ENCODE measurements at places on chromosomes 6 and 20.

GRCh38 chr20:32894026-32894483 lies 35.3 kb downstream of the EFCAB8 start:
- DNase-seq, result no peak

DNA sequence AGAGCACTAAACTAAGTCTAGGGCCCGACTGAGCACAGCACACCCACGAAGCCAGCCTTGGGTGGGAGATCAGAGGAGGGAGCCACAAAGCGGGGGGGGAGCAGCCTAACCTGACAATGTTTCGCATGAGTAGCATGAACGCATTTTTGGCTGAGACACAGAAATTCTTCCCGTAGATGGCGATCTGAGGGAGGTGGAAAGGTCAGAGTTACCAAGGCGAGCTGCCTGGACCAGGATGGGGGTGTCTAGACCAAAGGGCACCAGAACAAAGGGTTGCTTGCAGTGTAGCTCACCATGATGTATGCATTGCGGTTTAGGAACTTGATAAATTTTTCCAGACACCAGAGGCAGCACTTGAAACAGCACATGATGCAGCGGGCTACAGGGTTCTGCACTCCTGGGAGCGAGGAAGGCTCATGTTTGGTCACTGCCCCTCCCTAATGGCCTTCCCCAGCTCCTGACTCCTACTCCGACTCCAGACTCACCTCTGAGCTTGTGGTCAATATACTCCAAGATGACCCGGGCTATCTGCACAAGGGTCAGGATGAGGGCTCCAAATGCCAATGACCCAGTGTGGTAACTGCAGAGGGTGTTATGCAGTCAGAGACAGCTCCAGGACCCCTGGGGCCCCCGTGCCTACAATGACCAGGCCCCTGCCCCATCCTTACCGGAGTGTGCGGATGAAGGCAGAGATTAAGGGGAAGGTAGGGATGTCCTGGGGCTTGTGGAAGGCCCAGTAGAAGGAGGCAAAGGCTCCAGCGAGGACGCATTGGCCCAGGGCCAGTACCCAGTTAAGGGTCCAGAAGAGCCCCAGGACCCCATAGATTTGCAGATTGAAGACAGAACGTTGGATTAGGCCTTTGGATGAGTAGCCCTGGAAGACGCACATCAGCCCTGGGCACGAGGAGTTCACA lies 2.8 kb upstream of the NEU1 start:
- no peak for DNase-seq

DNA sequence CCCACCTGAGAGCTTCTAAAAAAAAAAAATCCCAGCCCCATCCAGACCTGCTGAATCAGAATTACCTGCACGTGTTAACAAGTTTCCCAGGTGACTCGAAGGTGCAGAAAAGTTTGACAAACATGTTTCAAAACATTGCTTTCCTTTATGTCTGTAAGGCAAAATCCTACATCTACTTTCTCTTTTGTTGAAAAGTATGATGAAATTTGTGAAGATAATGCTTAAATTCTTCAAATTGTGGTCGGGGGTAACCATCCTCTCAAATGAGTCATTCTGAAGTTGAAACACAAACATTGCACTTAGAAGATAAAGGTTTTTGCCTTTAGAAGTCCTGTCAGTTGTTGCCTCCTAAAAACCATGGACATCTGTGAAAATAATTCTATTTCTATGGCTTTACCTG lies 429.7 kb downstream of the EPHA7 start:
- DNase-seq, result no peak

GRCh38 chr20:20690676-20691476 lies 21.6 kb downstream of the RALGAPA2 start:
- DNase-seq, result no peak

DNA sequence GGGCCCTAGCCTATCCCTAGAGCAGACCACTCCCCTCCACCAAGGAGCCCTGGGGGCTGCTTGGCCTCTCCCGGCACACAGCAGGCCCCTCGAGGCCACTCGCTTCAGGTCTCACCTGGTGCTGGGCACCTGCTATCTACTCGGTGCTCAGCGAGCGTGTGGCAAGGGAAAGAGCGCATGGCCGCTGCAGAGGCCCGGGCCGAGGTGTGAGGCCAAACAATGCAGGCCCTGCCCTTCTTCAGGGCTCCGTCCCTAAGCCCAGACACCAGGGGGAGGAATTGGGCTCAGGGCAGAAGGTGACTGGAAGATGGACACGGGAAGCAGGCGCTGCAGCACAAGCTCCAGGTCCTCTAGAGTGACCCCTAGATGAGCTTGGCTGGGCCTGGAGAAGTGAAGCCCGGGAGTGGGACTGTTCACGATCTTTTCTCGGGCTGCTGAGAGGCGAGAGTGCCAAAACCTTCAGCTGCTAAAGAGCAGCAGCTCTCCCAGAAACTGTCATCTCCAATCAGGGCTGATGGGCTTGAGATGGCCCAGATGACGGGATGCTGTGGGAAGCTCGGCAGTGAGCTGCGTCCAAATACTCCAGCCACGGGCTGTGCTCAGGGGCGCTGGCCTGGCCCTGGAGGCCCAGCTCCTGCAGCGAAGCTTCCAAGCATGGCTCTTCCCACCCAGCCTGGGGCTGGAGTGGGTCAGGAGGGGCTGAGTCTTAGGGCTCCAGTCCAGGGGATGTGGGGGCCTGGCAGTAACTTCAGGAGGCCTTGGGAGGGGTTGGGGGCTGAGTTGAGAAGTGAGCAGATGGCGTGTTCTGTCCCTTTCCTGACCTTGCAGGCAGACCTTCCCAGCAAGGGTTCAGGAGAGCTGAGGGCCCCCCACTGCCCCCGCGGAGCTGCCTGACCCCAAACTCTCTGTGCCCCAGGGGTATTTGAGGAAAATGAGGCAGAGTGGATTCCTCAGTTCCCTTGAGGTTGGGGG lies 43.7 kb downstream of the APCDD1L start:
- no peak for DNase-seq

- no peak for DNase-seq
Measured at GRCh38 chr6:109767961-109768360, 76.9 kb downstream of the FIG4 start.

DNA sequence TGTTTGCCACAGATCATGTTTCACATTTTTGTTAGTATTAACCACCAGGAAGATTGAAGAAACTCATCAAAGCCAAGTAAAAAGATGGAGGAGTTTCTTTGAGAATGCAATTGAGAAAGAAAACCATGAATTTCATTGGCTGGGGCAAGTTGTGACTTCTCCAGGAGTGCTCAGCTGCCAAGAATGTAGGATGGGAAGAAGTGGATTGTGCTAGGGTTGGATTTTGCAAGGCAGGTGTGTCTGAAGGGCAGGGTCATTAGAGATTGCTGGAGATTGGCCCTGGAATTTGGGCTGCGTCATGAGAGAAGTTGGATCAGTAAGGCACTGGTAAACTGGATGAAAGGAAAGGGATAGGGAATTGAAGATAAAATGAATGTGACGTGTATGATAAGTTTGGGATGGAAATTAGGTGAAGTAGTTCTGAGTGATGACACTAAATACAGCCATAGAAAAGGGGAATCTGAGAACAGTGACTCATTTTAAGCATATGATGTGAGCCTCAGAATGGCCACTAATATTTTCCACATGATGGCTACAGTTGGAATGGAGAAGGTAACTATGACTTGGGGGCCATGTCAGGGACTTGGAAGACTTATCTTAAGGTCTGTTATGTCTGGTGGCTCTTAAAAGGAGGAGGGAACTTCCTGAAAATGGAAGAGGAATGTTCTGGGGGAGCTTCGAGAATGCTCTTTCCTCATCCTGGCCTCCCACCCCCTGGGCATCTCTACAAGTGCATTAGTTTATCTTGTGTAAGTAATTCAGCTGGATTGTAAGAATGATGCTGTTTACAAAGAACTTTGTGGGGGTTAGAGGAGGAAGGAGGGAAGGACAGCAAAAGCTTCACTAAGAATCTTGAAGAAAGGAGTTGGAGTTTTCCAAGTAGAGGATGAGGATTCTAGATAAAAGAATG lies 27.8 kb upstream of the ERVFRD-1 start:
- DNase-seq, result no peak

- no peak for DNase-seq
Measured at GRCh38 chr6:63799313-63799712, 163.7 kb downstream of the PHF3 start.

DNA sequence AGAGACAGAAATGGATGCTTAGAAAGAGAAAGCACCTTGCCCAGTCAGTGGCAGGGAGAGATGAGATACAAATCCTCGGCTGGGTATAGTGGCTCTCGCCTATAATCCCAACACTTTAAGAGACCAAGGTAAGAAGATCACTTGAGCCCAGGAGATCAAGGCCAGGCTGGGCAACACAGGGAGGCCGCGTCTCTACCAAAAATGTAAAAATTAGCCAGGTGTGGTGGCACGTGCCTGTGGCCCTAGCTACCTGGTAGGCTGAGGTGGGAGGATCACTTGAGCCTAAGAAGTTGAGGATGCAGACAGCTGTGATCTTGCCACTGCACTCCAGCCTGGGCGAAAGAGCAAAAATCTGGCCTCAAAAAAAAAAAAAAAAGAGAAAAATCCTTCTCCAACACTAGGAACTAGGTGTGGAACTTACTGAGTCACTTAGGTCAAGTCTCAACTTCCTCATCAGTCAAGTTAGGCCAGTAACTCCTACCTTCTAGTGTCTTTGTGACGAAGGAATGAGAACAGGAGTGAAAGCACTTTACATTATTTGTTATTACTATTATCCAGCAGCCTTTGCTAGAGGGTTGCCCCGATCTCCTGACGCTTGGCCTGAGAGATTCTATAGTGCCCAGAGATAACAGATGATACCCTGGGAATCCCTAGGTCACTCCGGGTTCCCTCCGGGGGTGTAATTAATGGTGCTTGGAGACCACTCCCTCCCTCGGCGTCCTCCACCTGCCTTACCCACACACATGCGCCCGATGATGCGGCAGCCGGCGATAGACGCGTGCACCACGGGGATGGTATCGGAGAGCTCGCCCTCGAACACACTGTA lies 918 bp downstream of the EIF6 start:
- no peak for DNase-seq

- DNase-seq, result no peak
Measured at GRCh38 chr6:3232017-3232945, 4.8 kb upstream of the TUBB2B start.

- DNase-seq, result peak; percentile 85
Measured at GRCh38 chr6:6546318-6547109, 42.0 kb upstream of the LY86 start.

- no peak for DNase-seq
Measured at GRCh38 chr6:42829561-42830092, 47.8 kb downstream of the BICRAL start.

GRCh38 chr6:38370653-38371601 lies 268.8 kb downstream of the BTBD9 start:
- DNase-seq, result no peak

GRCh38 chr6:143337201-143337949 lies 113.1 kb downstream of the ADAT2 start:
- DNase-seq, result peak; percentile 80

GRCh38 chr6:104324301-104324700 lies 535.4 kb downstream of the HACE1 start:
- DNase-seq, result no peak

DNA sequence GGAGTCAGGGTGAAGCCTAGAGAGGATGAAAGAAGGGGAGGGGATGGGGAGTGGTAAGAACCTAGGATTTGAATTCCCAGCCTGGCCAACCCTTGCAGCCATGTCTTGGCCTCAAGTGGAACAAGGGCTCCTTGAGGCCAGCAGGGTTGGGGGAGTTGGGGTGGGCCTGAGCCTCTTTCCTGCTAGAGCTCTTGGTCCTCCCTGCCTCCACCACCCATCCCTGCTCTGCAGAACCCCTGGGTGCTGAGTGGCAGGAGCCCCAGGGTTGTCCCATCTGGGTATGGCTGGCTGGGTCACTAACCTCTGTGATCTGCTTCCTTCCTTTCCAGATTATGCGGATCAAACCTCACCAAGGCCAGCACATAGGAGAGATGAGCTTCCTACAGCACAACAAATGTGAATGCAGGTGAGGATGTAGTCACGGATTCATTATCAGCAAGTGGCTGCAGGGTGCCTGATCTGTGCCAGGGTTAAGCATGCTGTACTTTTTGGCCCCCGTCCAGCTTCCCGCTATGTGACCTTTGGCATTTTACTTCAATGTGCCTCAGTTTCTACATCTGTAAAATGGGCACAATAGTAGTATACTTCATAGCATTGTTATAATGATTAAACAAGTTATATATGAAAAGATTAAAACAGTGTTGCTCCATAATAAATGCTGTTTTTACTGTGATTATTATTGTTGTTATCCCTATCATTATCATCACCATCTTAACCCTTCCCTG lies 8.3 kb downstream of the VEGFA start:
- peak; percentile 33 for DNase-seq

- DNase-seq, result no peak
Measured at GRCh38 chr6:135481783-135482369, 15.7 kb downstream of the AHI1 start.

GRCh38 chr6:85432554-85432953 lies 17.3 kb upstream of the NT5E start:
- DNase-seq, result no peak

DNA sequence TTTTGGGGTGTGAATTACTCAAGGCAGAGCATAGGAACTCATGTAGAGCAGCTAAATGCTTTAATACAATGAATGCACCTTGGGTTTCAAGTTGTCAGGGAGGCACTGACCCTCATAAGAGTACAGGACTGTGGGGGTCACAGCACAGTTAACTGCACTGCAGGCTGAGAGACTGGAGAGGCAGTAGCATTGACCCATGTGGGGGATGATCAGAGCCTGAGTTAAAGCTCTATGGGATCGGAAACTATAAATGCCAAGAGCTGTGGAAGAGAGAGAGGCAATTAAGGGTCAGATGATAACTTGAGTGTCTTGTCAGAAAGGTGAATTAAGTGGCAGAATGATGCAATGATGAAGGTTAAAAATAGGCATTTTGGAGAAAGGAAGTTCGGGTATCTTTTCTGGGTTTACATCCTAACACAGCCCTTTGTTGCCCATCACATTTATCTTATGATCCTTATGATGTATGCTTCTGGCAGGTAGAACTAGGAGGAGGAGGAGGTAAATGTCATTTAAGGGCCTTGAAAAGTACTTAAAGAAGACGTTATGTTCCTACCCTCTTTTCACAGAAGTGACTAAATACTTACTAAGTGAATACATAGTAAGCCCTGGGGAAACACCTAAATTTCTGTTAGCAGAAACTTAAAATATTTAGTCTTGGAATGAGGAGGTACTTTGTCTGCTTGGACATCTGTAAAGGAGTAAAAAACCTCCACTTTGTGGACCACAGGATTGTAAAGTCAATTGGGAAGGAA lies 24.2 kb downstream of the LRRC1 start:
- no peak for DNase-seq

DNA sequence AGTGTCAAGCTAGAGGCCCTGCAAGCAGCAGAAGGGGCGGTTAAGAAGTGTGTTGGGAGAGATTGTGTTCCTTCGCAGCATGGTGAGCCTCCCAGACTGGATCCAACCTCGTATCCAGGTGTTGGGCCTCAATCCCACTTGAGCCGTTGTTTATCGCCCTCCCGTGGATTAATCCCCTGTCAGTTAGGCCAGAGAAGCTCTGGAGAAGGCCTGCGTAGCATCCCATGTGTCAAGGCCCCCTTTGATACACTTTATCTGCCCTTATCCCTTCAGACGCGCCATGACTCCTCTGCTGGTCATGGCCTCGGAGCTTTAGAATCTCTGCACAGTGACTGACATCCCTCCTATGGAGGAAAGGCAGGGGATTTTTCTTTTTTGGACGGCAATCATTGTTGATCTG lies 181.0 kb downstream of the ZFP64 start:
- DNase-seq, result no peak
